Stimulated activated CD4-positive, alpha-beta T cell treated with anti-CD3 and anti-CD28 coated beads, Interleukin-4, amount 100 ng/mL, for 1 hour (primary cell): ENCODE measurements at places on chromosomes 13 and 19.
A peak's percentile ranks its signal among the peaks of the same experiment; 100 is the strongest.

- no peak for DNase-seq
These were observed 442.9 kb downstream of the FOXO1 start for GRCh38 chr13:40223585-40223984.

GRCh38 chr19:18657590-18658365, 20.9 kb downstream of the KLHL26 start:
- DNase-seq: no peak

GRCh38 chr13:29791997-29792780, 58.2 kb downstream of the UBL3 start:
- DNase-seq: no peak

DNA sequence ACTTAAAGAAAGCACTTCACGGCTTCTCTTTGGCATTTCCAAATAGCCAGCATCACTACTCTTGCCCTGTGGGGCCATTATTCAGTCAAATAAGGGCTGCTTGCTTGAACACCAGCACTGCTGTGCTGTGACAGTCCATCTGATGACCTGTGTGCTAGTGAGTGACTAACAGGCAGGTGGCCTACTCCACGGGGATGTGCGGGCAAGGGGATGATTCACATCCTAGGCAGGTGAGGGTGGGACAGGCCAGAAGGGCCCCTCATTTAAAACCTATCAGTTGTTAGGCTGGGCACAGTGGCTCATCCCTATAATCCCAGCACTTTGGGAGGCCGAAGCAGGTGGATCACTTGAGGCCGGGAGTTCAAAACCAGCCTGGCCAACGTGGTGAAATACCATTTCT, 8.2 kb downstream of the CCNE1 start:
- no peak for DNase-seq

GRCh38 chr13:33213024-33213768, 72.4 kb downstream of the STARD13 start:
- DNase-seq: no peak

DNA sequence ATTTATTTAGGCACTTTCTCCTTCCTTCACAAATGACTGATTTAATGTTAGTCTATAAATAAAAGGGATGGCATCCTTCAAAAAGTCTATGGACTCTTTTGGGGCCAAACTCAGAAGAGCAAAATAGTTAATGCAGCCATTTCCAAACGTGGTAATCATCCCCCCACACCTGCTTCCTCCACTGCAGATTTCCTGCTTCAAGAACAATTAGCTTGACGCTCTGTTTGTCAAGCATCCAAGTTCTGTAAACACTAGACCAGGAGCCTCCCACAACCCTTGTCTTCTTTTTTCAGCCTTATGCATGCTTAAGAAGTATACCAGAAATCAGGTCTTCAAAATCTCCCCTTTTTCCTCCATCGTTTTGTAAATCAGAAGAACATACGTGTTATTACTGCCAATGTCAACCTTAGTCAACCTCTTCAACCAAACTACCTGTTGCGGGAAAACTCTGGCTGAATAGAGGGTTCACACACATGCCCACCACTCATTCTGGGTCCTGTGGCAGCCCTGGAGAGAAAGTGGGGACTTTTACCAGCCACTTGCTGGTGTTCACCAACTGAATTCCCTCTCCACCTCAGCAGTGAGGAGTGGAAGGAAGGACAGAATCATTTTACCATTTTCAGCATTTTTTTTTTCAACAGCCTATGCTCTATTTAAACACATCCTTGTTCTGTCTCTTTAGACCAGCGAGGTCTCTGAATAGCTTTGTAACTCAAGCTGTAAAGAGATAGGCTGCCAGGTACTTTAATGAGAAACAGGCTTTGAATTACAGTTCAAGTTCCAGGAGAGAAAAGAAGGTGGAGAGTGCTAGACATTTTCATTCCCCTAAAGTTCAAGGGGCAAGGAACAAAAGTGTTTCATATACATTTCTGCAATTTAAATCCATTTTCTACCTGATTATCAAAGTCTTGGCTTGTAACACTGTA, 39.1 kb downstream of the EFNB2 start:
- DNase-seq: no peak

DNA sequence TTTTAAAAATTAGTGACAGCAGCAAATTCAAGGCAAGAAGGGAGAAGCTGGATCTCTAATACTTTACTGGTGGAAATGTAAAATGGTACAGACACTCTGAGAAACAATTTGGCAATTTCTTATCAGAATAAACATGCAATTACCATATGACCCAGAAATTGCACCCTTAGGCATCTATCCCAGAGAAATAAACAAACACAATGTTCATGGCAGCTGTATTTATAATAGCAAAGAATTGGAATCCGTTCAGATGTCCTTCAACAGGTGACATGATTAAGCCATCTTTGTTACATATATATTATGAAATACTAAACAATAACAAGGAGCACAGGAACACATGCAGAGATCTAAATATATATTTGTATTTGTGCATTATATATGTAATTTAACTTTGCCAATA, 756.5 kb downstream of the SLITRK1 start:
- no peak for DNase-seq

DNA sequence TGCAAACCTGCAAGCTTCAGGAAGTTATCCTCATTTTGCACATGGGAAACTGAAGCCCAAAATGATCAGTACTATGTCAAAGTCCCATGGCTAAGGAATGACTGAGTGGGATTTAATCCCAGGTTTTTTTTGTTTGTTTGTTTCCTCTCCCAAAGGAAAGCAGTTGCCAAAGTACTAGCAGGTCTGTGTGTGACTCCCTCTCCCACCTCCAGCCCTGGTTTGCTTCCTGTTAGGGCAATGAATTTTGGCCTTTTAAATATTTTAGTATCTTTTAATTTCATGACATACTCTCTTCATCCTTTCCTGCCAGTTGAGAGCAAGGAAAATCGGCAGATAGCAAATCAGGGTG, 134.1 kb upstream of the RNF113B start:
- no peak for DNase-seq

GRCh38 chr13:36920616-36921185, 663 bp upstream of the SMAD9 start:
- DNase-seq: no peak

- DNase-seq: no peak
These were observed 250.7 kb downstream of the KCTD12 start for GRCh38 chr13:76635232-76636230.

- DNase-seq: peak; percentile 71
These were observed 9.1 kb downstream of the ZNF653 start for GRCh38 chr19:11496391-11497163.

GRCh38 chr13:72151241-72151640, 284.2 kb upstream of the DACH1 start:
- DNase-seq: no peak

DNA sequence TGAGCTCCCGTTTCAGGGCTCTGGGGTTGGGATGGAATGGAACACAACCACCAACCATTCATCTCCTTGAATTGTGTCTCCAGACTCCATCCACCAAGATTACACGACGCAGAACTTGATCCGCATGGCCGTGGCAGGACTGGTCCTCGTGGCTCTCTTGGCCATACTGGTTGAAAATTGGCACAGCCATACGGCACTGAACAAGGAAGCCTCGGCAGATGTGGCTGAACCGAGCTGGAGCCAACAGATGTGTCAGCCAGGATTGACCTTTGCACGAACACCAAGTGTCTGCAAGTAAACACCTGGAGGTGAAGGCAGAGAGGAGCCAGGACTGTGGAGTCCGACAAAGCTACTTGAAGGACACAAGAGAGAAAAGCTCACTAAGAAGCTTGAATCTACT, 15.5 kb downstream of the FCAR start:
- no peak for DNase-seq

DNA sequence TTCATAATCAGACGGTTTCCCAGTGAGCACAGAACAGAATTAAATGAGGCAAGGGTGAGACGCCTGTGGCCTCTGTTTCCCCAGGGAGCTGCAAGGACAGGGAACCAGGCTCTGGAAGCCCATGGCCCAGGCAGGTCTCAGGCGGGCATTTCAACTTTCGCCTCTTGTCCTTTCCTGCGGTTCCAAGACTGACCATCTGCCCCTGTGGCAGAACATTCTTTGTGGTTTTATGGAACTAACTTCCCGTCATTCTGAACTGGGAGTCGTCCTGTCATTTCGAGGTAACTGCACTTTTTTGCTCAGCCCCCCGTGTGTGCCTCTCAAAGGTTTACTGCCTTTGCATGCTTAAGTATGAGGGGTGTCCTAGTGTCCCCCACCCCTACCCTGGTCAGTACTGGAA, 70.9 kb downstream of the KL start:
- no peak for DNase-seq

DNA sequence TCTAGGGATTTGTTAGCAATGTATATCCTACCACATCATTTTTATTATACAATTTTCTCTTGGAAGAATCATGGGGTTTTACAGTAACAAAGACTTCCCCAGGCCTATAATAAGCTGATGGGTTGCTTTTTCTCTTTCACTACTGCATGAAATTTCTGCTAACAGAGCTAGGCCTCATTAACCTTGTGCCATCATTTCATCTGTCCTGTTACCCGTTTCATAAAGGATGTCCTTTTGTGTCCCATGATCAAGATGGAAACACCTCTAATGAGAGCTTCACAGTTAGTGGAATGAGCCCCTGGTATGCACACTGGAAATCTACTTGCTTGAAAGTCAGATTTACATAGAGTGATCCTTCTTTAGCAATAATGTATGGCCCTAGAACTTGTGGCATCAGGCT, 138.7 kb downstream of the RXFP2 start:
- no peak for DNase-seq

GRCh38 chr13:81602241-81602640, 1261.3 kb upstream of the SPRY2 start:
- DNase-seq: no peak

DNA sequence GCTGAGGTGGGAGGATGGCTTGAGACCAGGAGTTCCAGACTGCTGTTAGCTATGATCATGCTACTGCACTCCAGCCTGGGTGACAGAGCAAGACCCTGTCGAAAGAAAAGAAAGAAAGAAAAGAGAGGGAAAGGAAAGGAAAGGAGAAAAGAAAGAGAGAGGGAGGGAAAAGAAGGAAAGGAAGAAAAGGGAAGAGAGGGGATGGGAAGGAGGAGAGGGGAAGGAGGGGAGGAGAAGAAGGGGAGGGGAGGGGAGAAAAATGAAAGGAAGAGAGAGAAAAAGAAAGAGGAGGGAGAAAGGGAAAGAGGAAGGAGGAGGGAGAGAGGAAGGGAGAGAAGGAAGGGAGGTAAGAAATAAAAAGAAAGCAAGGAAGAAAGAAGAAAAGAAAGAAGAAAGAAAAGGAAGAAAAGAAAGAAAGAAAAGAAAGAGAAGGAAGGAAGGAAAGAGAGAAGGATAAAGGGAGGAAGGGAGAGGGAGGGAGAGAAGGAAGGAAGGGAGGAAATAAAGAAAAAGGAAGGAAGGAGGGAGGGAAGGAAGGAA, 44.1 kb downstream of the INSR start:
- DNase-seq: no peak

DNA sequence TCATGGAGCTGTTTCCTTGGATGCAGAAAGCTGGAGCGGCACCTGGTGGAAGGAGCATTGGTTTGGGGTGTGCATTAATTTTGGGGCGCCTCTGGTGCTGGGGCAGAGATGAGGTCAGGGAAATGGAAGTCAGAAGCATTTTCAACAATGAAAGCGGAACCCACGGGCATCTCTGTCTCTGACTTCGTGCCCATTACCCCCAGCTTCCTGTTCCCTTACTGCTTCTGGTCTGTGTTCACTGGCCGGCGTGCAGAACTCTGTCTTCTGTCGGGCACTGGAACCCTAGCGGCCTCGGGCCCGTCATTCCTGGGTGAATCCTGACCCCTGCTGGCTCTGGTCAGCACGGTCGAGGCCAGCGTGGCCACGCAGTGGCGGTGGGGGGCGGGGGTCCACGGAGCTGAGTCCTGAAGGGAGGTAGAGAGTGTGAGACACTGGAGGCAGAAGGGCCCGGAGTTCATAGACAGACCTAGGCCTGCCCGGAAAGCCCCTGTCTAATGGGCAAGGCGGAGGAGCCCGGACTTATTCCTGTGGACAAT, 7.9 kb upstream of the LINGO3 start:
- no peak for DNase-seq

DNA sequence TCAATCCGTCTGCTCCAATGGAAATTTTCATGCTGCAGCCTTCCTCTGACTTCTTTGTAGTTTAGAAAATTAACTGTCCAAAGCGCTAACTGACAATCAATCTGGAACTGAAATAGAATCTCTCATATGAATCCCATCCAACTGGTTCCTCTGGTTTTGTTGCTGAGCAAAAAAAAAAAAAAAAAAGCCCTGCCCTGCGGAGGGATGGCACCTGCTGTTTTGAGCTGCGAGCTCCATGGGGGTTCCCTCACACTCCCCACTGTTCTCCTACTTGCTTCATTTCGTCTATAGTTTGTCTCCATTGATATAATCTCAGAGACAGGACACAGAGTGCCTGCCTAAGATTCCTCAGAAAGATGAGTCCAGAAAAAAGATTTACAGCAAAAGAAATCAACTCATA, 33.4 kb downstream of the FAAP24 start:
- no peak for DNase-seq

DNA sequence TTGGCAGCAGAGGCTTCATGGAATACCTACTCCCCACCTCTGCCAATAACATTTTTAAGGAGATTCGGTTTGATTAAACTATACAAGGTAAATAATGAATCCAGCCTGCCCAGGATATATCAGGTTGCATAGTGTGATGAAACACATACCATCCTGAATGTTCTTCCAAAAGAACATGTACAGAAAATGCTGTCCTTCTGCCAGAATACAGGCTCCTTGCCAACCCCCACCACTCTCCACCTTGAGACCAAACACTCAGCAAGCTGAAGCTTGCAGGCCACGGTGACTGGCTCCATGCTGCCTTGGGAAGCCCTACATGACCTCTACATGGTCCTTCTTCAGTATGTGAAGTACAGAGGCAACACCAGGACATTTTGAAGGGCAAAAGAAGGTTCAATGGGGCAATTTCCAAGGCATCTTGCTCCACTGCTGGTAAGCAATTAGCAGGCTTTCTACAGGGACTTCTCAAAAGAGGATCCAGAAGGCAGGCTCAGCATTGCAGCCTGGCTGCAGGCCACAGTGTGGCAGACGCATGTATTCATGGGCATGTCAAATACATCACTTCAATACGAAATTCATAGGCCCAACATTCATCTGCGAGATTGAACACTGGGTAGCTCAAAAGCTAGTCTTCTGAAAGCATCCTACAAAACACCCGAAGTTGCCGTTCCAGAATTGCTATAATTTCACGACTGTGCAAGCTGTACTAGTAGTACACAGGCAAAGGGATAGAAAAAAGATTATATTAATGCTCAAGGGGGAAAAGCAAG, 62.4 kb upstream of the SERP2 start:
- no peak for DNase-seq

GRCh38 chr19:28427376-28428083, 785.4 kb downstream of the UQCRFS1 start:
- DNase-seq: no peak

- no peak for DNase-seq
These were observed 7.2 kb upstream of the PNMA8B start for GRCh38 chr19:46502891-46503290.

DNA sequence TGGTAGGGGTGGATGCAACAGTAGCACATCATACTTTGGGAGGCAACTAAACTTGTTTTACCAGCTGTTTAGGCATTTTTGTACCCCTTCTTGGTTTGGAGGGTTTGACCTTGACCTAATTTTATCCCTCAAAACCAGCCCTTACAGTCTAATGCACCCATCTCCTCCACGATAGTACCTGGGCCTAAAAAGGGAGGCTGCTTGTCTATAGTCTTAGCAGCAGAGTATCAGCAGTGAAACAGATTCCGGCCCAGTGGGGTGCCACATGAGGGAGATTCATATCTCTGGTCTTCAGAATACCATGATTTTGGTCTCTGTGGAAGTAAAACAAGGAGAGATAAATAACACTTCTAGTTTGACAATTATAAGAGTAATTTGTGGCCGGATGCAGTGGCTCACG, 39.5 kb upstream of the ATP12A start:
- no peak for DNase-seq

GRCh38 chr19:1884719-1885334, 469 bp downstream of the ABHD17A start:
- DNase-seq: no peak
